ENCODE measurements at places on chromosomes 7 and 10. TPM values are rescaled to one million over a fixed set of nuclear protein-coding genes. Genes with fewer than 3 reads are reported as not detected.

Gene GRM3
- not detected for total RNA-seq

Gene AKR1B15
- not detected for total RNA-seq

Gene NEUROG3
- not detected for total RNA-seq

Gene SEMA3A
- 1.7 TPM for total RNA-seq

Gene STEAP2
- 4.2 TPM for total RNA-seq

DNA sequence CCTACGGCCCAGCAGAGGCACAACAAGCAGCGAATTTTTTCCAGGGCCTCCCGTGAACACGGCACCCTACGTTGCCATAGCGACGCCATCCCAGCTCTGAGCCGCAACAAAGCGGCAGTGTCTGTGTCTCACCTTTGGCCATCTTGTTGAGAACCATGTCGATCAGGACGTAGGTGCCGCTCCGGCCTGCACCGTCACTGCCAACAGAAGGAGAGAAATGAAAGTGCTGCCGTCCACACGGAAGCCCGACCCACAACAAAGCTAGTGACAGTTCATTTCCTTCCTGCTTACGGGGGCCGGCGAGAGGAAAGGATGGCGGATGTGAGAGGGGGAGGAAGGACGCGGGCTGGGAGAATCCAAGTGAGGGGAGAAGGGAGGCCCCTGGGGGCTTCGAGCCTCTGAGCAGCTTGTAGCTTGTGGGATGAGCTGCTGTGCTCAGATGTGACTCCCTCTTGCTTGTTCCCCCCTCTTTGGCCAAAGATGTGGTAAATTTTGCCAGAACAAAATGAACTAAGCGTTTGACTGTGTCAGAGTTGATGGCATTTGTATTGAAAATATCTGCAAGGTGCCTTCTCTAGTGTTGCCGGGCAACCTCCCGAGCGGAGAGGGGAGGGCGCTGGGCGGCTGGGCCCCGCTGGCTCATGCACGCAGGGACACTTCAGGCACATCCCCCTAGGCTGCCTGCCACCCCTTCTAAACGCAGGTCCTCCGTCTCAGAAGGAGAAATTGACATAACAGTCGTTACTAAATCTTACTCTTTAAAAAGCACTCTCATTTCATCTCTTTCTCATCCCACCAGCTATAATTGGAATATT, 232.2 kb downstream of the DNAJB6 start:
- no peaks in the 10 kb centered on the region for H3K4me1 ChIP-seq
- no peak overlapping the region for H3K27ac ChIP-seq
- H3K4me3 ChIP-seq: peak overlapping the region; percentile 29
- DNase-seq: peak; percentile 11

GRCh38 chr7:96179837-96180236, 142.1 kb downstream of the SLC25A13 start:
- H3K27me3 ChIP-seq: no peaks in the 10 kb centered on the region
- no peak overlapping the region for H3K27ac ChIP-seq
- no peaks in the 10 kb centered on the region for H3K4me1 ChIP-seq
- H3K4me3 ChIP-seq: no peak overlapping the region
- no peak for DNase-seq

GRCh38 chr7:23475576-23475839, 5.2 kb upstream of the IGF2BP3 start:
- no peak overlapping the region for H3K27ac ChIP-seq
- peaks cover 30% of the 10 kb centered on the region for H3K27me3 ChIP-seq
- H3K36me3 ChIP-seq: no peaks in the 10 kb centered on the region
- peaks cover 19% of the 10 kb centered on the region for H3K4me1 ChIP-seq
- H3K4me3 ChIP-seq: no peak overlapping the region

DNA sequence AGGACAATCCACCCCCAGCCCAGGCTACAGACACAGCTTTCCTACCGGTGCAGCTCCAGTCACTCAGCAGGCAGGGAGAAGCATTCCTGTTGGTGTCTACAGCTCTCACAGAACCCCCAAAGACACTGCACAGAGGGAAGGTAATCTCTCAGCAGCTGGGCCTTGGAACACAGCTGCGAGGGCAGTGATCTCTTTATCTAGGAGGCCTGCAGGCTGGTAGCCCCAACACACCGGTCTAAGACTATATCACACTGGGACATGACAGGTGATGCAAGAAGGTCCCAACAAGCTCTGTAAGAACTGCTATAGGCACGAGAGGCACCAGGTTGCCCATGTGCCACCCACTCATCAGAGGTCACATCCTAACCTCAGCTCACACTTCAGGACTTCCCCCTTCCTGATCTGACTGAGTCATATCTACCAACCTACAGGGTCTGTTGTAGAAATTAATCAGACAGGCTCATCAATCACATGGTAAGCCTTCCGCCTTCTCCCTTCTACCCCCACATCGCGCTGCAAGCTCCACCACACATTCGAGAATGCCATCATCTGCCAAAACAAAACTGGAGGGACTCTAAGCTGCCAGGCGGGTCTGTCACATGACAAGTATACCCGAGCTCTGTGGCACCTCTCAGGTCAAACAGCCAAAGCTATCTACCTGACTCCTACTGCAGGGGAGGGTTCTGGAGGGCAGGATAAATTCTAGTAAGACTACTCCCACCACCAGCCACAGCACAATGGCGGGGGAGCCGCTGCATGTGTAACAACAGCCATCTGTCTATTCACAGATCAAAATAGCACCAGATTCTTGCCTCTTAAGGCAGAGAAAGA, 26.1 kb downstream of the FAM53B start:
- H3K4me1 ChIP-seq: peaks cover 28% of the 10 kb centered on the region
- H3K36me3 ChIP-seq: no peaks in the 10 kb centered on the region
- no peak overlapping the region for H3K4me3 ChIP-seq
- H3K27me3 ChIP-seq: no peaks in the 10 kb centered on the region
- H3K27ac ChIP-seq: no peak overlapping the region
- peak; percentile 46 for DNase-seq

DNA sequence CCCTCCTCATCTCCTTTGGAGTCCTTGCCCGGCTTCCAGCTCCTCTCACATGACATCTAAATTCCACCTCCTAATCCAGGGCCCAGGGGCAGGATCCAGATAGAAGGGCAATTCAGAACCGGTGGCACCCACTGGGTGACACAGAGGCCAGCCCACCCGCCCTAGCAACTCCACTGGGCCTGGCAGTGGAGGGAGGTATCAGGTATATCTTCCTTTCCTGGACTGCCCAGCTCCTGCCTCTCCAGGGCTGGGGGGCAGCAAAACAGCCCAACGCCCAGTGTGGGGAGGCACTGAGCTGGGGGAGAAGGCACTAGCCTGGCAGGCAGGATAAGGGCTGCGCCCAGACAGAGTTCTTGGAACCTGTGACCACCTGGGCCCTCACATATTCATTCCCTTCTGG, 10.4 kb upstream of the TRIM8 start:
- peaks cover 60% of the 10 kb centered on the region for H3K4me1 ChIP-seq
- no peaks in the 10 kb centered on the region for H3K36me3 ChIP-seq
- H3K27me3 ChIP-seq: no peaks in the 10 kb centered on the region
- DNase-seq: no peak
- peak overlapping the region; percentile 97 for H3K27ac ChIP-seq

- no peak for DNase-seq
- no peaks in the 10 kb centered on the region for H3K4me1 ChIP-seq
- H3K27me3 ChIP-seq: no peaks in the 10 kb centered on the region
- H3K4me3 ChIP-seq: no peak overlapping the region
These were observed 323.4 kb downstream of the CDC14C start for GRCh38 chr7:49247759-49248158.

- H3K27ac ChIP-seq: no peak overlapping the region
- no peaks in the 10 kb centered on the region for H3K4me1 ChIP-seq
- no peaks in the 10 kb centered on the region for H3K27me3 ChIP-seq
- no peak for DNase-seq
- no peak overlapping the region for H3K4me3 ChIP-seq
These were observed 27.2 kb upstream of the WNT16 start for GRCh38 chr7:121301446-121302213.

DNA sequence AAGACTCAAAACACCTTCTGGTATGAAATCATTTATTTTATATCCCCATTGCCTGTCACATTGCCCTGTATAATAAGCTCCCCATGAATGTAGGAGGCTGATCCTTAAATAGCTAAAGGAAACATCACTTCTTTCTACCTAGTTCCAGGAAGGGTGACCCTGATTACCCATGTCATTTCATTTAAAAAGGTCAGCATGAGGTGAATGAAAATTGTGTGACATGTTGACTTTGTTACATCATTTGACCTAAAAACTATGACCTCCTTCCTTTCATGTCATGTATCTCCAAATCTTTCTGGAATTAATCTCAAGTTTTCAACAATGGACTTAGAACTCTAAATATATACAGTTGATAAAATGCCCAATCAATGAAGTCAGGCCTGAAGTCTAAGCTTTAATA, 161.5 kb downstream of the AHR start:
- no peak for DNase-seq
- peaks cover 7% of the 10 kb centered on the region for H3K4me1 ChIP-seq

GRCh38 chr10:60314069-60314940, 75.4 kb downstream of the ANK3 start:
- peaks cover 39% of the 10 kb centered on the region for H3K4me1 ChIP-seq
- peak overlapping the region; percentile 94 for H3K27ac ChIP-seq
- H3K36me3 ChIP-seq: no peaks in the 10 kb centered on the region
- DNase-seq: peak; percentile 88
- H3K27me3 ChIP-seq: no peaks in the 10 kb centered on the region

GRCh38 chr10:44035474-44036197, 349.3 kb downstream of the CXCL12 start:
- no peak overlapping the region for H3K4me3 ChIP-seq
- H3K27me3 ChIP-seq: no peaks in the 10 kb centered on the region
- no peak overlapping the region for H3K27ac ChIP-seq
- H3K36me3 ChIP-seq: no peaks in the 10 kb centered on the region

- no peaks in the 10 kb centered on the region for H3K27me3 ChIP-seq
- no peaks in the 10 kb centered on the region for H3K36me3 ChIP-seq
- no peaks in the 10 kb centered on the region for H3K4me1 ChIP-seq
These were observed 80.3 kb downstream of the EBF3 start for GRCh38 chr10:129883626-129884397.

DNA sequence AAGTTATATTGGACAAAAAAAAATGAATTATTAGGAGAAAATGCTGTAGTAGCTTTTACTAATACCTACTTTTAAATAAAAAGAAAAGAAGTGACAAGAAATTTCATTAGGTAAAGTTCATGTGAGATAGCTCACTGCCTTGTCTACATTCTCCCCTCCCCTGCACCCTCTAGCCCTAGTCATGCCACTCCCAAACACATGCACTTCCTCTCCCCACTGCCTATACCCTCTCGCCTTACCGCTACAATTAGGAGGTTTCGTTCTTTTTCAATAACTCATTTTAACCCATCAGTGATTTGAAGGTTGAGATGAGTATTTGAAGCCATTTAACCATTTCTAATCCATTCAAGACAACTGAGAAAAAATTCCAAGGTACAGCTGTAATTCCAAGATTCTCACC, 75.3 kb downstream of the HIBADH start:
- H3K27ac ChIP-seq: no peak overlapping the region
- no peaks in the 10 kb centered on the region for H3K36me3 ChIP-seq
- DNase-seq: no peak
- no peaks in the 10 kb centered on the region for H3K27me3 ChIP-seq
- H3K4me3 ChIP-seq: no peak overlapping the region

- peaks cover 15% of the 10 kb centered on the region for H3K4me1 ChIP-seq
- no peaks in the 10 kb centered on the region for H3K36me3 ChIP-seq
- H3K27ac ChIP-seq: peak overlapping the region; percentile 13
- peak; percentile 94 for DNase-seq
- no peaks in the 10 kb centered on the region for H3K27me3 ChIP-seq
These were observed 170.6 kb downstream of the PRKG1 start for GRCh38 chr10:51244748-51245490.
